ENCODE measurements at places on chromosomes 2 and 18.

- no peak for DNase-seq
Observed at GRCh38 chr18:51751901-51752300, 554.4 kb upstream of the MEX3C start.

DNA sequence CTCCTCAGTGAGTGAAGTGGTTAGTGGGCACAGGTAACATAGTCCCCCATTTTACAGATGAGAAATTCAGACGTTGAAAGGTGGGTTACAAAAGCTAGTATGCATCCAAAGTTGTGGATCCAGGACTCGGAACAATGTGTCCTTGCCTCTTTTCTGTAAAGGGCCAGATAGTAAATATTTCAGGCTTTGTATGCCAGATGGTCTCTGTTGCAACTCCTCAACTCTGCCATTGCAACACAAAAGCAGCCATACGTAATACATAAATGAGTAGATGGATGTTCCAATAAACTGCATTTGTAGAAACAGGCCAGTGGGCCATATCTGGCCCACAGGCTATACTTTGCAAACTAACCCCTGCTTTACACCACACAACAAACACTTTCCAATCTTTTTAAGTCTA, 166.6 kb upstream of the PKDCC start:
- no peak for DNase-seq

GRCh38 chr2:182921234-182921633, 54.8 kb upstream of the FRZB start:
- DNase-seq = no peak

GRCh38 chr2:190530248-190530900, 4.1 kb downstream of the NEMP2 start:
- no peak for DNase-seq

DNA sequence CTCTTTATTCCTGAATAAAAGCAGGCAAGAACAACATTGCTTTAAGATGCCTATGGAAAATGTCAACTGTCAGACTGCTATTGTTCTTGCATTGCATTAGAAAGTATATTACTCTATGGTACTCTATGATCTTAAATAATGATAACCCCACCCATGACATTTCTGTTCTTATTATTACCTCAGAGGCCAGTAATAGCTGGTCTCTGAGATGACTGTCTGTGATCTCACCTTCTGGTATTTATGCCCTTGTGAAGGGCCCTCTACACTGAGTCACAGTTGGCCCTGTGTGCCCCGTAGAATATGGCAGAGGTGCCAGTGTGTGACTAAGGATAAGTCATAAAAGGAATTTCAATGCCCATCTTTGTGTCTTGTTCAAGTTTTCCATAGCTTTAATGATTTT, 61.0 kb downstream of the SPP2 start:
- no peak for DNase-seq

DNA sequence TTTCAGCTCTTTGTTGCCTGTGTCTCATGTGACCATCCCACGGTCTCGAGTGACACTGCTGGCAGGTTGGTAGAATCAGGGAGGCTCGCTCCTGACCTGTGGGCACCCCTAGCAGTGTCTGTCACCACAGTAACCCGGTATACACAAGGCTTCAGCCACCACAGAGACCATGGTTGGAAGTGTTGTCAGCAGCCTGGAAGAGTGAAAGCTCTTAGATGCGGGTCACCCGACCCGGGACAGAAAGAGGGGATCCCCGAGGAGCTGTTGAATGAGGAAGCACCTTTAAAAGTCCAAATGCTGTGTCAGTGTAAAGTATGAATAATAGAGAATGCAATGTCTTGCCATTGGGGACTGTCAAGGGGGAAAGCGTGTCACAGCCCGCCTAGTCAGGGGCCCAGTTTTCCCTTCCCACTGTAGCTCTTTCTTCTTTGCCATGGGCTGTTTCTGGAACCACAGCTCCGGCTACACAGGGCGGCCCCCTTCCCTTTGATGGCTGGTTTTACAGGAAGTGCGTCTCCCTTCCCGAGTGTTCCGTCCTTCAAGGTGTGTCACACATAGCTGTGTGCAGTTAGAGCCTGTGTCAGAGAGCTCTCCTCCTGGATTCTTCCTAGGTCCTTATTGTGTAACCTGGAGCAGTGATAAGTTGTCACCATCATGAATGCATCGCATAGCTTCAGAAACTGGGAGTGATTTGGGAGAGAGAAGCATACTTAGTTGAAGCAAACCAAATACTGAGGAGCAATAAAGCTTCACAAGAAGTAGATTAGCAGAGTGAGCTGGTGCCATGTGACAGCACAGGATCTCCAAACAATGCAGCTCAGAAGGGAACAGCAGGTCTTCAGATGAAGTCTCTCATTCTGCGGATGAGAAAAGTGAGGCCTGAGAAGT, 81.4 kb downstream of the MTCL1 start:
- DNase-seq = peak; percentile 38

DNA sequence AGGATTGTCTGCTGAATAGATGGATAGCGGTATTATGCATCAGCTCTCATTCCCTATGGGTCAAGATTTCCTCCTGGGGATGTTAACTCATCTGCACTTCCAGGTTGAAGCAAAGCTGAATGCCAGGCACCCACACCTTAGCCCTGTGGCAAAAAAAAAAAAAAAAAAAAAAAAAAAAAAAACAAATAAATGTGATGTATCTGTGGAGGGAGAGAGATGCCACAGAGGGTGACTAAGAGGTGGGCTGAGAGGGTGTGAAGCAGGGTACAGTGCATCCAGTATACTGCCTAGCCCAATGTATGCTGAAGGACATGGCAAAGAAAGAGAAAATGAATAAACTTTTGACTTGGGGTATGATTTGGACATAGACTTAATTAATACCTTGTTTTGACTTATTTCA, 91.4 kb downstream of the COPS8 start:
- DNase-seq = no peak

DNA sequence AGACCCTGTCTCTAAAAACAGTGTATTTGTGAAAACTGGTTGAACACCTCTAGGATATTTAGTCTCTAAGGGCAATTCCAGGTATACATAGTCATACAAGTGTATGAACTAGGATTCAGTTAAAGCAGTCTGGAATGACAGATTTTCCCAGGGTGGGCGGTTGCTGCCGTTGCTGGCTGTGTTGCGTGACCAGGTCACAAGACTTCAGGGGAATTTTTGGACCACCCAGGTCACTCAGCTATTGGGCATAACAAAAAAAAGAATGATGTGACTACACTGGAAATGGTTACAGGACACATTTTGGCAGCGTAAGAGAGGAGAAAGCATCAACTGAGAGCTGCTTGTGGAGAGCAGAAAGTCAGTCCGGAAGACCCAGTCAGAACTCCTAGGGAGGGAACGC, 58.0 kb upstream of the ZBTB7C start:
- DNase-seq = no peak

DNA sequence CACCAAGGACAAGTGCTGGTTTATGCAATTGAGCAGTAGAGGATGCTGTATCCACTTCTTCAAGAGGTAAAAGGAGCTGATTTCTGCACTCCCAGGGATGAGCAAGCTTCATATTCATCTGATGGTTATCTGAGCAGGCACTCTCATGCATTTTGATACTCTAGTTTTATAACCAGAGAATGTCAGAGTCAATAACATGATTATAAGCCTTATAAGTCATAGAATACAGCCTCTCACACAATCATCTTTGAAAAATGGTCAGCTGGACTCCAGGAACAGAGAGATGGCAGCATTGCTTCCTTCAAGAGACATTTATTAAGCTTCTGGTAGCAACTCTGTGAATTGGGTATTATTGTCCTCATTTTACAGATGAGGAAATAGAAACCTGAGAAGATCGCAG, 167.1 kb downstream of the SLC8A1 start:
- no peak for DNase-seq

GRCh38 chr2:240873805-240874714, 5.4 kb downstream of the AGXT start:
- no peak for DNase-seq

GRCh38 chr2:118773826-118774225, 73.6 kb downstream of the EN1 start:
- no peak for DNase-seq

DNA sequence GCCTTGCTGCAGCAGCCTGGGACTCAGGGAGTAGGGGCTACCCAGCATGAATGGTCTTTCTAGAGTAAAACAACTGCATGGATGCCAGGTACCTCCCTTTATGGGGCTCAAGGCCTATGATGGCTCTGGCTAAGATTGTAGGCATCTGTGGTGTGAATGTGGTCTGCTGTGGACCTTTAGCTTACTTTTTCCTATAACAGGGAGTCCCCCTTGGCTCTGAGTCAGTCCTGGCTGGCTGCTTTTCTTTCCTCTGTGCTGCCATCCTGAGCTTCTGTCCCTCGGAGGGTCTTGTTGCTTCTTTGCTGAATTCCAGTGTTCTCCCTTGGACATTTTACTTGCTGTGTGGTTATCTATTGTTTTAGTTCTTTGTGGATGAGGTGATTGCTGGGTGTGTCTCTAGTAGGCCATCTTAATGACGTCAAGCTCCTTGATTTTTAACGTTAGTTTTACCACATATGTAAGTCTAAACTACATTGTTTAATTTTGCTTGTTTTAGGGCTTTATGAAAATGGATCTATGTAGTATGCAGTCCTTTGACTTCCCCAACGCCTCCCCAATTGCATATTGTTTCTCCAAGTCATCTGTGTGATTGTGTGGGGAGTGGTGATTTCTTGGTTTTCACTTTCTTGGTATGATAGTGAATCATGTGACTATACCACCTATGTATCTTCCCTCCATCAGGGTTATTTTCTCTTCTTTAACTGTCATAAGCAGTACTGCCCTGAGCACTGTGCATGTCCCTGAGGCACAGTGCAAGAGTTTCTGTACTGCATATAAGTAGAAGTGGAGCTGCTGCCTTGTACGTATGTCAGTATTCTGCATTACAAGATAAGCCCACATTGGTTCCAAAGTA, 92.4 kb downstream of the NCK2 start:
- DNase-seq = no peak

DNA sequence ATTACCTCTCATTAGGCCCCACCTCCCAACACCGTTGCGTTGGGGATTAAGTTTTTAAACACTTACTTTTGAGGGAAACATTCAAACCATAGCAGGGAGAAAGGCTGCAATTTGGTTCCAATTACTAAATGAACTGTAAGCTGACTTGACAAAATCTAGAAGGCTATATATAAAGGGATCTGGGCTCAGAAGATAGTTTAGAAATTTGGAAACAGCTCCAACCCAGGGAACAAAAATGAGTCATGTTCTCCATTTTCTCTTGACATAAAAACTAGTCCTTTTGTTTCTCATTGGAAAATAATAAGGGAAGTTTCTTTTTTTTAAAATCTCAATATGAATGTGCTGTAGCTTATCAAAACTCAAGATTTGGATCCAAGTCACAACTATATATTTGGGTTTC, 17.5 kb downstream of the MOGAT1 start:
- no peak for DNase-seq

- no peak for DNase-seq
Observed at GRCh38 chr2:96863575-96864342, 5.9 kb upstream of the ANKRD39 start.

- no peak for DNase-seq
Observed at GRCh38 chr18:77815666-77816338, 566.2 kb downstream of the GALR1 start.

DNA sequence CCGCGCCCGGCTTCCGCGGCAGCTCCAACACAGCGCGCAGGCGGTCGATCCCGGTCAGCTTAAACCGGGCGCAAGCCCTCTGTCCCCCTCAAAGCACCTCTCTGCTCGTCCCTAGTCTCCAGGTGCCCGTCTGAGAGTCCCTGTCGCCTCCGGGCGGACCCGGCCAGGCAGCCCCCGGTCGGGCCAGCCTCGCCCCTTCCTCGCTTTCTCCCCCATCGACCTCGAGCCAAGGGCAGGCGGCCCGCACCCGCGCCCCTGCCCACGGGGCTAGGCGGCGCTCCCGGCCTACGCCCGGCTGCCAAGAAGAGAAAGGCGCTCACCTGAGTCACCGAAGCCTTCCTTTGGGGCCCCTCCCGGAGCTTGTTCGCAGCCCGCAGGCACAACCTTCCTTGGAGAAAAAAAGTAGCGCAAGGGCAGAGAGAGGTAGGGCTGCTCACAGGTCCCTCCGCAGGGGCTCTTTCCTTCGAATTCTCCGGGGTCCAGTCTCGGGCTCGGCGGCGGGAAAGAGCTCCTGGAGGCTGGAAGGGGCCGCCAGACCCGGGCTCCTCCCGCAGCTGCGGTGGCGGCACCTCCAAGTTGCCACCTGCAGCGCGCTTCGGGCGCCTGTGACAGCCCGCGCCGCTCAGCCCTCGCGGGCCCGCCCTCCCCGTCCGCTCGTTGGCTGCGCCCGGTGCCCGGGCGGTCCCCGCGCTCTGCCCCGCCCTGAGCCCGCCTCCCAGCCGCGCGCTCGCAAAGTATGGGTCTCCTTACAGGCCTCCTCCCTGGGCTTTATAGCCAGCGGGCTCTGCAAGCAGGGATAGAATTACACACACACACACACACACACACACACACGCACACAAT, 86.5 kb upstream of the EPB41L3 start:
- no peak for DNase-seq

DNA sequence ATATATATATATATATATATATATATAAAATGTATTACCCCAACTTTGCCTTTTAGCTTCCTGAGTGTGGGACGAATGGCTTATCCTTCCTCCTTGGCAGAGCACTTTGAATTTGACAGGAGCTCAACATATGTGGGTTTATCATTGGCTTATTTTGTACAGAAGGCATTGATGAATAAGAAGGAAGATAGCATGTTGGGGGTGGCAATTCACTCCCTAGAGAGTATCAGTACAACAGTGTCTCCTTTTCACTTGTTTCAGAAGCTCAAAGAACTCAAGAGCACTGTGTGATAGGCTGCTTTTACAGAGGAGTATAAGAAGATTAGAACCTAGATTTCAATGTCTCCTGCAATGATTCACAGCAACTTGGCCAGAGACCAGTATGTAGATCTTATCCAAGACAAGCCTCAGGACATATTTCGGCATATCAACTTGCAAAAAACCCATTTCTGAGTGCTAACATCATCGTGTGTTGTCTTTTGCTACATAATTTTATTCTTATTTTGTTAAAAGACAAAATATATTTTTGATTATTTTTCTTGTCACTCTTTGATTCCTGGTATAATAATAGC, 345.8 kb downstream of the SOCS6 start:
- DNase-seq = no peak

- no peak for DNase-seq
Observed at GRCh38 chr18:12836551-12836950, 47.5 kb downstream of the PTPN2 start.

- DNase-seq = no peak
Observed at GRCh38 chr2:140567734-140568133, 1563.1 kb downstream of the LRP1B start.

- no peak for DNase-seq
Observed at GRCh38 chr2:121887513-121888188, 132.2 kb downstream of the TSN start.

DNA sequence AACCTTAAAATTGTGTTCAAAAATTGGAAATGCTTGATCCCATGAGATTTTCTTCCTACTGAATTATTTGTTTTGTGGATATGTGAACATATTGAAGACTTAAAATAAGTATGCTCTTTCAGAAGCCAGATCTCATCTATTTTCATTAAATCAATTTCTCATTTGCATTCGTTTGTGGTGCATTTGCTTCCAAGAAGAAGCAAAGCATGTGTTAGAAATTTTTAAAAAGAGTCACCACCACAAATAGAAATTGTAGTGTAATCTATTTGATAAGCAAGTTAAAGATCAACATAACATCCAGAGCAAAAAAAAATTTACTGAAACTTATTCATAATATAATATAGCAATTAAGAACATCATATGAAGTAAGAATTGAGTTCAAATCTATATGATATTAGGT, 300.9 kb upstream of the SYT4 start:
- DNase-seq = no peak

GRCh38 chr2:205882806-205883425, 200.6 kb downstream of the NRP2 start:
- DNase-seq = no peak

GRCh38 chr2:98586551-98587140, 21.7 kb downstream of the COA5 start:
- no peak for DNase-seq
